ENCODE measurements at places on chromosomes 3 and 15.

GRCh38 chr15:80991421-80991820 is 1.8 kb upstream of the MESD start:
- DNase-seq = no peak

- no peak for DNase-seq
Observed at GRCh38 chr15:65553691-65554090, 23.4 kb downstream of the HACD3 start.

DNA sequence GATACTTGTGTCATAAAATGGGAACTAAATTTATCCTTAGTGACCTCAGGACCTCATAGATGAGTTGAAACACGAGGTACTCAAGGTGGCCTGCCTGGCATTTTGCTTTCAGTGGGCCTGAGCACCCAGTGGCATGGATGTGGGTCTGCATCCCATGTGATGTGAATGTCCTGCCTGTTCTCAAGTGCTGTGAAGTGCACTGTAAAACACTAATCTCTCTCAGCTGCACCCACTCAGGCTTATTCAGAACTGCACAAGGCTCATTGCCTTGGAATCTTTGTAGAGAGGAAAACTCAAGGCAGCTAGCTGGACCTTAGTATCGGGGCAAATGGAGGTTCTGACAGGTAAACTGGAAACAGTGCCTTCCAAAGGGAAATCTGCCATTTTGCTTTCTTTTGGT is 767.0 kb downstream of the TUSC7 start:
- no peak for DNase-seq

DNA sequence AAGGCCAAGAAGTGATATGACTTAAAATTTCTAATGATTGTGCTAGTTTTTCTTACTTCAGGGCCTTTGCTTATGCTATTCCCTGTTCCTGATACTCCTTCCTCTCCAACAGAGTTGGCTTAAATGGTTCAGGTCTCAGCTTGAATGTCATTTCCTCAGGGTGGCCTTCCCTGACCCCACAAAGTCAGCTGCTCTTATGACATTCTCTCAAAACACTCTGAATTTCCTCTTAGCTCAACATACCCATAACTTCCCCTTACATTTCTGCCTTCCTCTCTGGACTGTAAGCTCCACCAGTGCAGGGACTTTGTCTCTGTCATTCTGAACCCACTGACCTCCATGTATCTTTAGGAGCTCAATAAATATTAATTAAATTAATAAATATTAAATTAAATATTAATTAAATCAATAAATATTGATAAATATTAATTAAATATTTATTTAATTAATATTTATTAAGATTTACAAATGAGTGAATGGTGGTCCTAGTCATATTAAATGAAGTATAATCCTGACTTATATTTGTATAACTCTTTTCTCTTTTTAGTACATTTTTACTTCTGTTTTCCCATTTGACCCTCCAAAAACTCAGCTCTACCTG is 17.9 kb upstream of the TMCC1 start:
- no peak for DNase-seq

DNA sequence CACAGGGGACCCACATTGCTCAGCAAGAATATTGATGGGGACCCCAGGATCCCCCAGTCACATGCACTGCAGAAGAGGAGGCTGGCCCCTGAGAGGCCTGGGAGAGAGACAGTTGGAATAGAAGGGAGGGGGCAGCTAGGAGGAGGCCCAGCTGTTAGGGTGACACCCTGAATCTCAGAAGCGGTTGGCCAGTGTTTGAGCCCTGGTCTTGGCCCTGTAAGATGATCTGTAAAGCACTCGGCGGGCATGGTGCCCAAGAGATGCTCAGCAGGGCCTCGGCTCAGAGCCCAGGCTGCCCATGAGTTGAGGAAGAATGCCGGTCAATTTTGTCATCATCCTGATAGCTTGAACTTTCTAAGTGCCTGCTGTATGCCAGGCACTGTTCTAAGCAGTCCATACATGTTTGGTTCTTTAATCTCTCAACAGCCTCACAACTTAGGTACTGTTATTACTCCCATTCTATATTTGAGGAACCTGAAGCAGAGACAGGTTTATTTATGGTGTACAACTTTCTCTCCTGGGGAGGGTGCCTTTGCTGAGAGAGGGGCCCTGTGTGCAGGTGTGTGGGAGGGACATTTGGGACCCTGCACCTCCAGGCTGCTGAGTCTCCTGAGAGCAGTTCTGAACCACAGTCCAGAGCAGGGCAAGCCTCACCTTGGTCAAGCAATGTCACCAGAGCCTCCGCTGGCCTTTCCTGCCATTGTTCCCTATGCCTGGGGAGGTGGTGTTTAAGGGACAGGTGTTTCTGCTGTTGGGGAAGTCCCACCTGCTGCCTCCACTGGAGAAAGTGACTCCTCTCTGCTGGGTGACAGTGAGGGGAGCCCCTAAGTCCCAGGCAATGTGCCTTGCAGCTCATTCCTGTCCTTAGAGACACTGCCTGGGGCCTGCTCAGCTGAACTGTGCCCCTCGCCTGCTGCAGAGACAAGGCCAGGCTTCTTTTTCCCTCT is 26.0 kb downstream of the SLC6A6 start:
- no peak for DNase-seq

DNA sequence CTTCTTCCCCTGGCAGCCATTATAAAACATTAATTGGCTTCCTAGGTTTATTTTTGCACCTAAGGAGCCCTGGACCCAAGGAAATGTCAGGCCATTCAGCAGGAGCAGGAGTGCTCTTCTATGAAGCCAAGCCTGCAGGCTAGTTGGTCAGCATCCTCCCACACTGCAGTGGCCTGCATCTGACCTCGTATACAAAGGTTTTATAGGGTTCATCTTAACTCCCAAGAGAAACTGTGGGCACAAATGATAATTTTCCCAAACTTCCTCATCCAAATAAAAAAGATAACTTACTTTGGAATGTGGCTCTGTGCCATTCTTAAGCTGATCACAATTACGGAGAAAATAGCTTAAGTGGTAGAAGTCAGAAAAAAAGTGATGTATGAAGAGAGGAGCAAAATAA is 19.4 kb downstream of the PLSCR1 start:
- DNase-seq = no peak

- no peak for DNase-seq
Observed at GRCh38 chr3:15055019-15055557, 10.0 kb downstream of the MRPS25 start.

- no peak for DNase-seq
Observed at GRCh38 chr3:169041677-169042171, 621.8 kb downstream of the MECOM start.

- DNase-seq = no peak
Observed at GRCh38 chr3:67866571-67866970, 212.2 kb upstream of the SUCLG2 start.

- no peak for DNase-seq
Observed at GRCh38 chr3:13495351-13495813, 15.3 kb downstream of the HDAC11 start.

DNA sequence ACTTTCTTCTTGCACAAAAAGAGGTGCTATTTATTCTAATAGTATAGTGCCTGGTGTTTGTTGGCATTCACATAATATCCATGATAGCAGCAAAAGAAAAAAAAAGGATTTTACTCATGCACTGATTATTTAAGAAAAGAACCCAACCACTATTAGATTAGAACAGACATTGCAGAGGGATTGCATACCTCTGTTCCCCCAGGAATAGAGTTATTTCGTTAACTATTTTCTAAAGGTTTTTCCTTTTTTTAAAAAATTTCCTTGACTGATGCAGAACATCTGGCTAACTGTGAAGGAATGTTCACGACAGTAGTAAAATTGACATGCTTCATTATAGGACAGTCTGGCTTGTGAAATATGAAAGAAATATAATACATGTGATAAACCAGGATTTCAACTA is 136.6 kb upstream of the PTX3 start:
- DNase-seq = no peak
